ENCODE measurements at places on chromosomes 7 and 10.

DNA sequence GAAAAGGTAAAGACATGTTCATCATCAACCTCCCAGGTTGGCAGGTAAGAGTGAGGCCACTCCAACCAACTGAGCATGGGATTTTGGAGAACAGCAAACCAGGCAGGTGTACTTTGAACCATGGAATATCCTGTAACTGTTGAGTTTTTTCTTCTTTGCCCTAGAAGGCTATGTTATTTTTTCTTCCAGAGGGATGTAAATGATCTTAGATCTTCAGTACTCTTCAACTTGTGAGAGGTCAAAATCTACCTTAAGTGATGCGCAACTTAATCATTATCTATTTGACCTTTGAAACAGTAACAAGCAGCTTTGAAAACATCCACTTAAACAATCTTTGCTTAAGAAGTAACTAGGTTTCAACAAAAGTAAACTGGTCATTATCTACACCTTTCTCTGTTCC, at the start of gene CUBN:
TSS of gene CUBN (minus strand) at position 71 of the 400 bp plus-strand sequence. CDS start at position 25, 46 bp downstream.
- DNase-seq = no peak

DNA sequence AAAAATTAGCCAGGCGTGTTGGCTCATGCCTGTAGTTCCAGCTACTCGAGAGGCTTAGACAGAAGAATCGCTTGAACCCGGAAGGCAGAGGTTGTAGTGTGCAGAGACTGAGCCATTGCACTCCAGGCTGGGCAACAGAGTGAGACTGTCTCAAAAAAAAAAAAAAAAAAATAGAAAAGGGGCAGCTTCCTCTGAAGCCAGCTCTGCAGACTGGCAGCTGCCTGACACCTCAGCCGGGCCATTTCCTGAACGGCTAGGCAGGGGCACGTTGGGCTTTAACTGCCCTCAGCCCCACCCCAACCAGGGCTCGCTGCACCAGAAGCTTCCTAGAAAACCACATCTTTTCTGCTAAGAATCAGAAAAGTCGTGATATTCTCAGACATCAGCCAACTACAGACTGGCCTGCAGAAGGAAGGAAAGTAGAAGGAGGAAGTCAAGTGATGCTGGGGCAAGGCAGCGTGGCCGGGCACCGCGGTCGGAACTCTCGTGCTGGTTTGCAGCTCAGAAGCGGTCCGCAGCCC, 38.0 kb downstream of the PRKAG2 start:
- DNase-seq = peak; percentile 47

- DNase-seq = no peak
Observed at GRCh38 chr10:11712744-11713143, 29.4 kb upstream of the ECHDC3 start.

DNA sequence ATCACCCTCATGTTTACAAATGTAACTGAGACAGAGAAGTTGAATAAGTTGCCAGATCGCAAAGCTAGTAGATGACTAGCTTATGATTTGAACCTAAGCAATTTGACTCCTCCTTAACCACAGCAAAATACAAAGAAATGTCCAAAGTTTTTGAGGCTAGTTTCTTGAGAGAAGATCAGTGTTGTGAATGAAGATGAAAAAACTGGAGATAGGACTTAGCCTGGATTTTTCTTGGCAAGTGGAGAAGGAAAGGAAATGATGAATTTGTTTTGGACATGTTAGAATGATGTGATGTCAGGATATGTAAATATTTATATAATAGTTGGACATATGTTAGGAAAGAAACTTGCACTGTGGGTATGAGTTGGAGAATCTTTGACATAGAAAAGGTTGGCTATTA, 149.8 kb downstream of the LSMEM1 start:
- DNase-seq = no peak

GRCh38 chr10:111996103-111996502, 187.5 kb downstream of the GPAM start:
- no peak for DNase-seq

- no peak for DNase-seq
Observed at GRCh38 chr7:28181416-28181815, 821 bp upstream of the JAZF1 start.

GRCh38 chr10:30553018-30553625, 76.4 kb downstream of the LYZL2 start:
- DNase-seq = no peak

DNA sequence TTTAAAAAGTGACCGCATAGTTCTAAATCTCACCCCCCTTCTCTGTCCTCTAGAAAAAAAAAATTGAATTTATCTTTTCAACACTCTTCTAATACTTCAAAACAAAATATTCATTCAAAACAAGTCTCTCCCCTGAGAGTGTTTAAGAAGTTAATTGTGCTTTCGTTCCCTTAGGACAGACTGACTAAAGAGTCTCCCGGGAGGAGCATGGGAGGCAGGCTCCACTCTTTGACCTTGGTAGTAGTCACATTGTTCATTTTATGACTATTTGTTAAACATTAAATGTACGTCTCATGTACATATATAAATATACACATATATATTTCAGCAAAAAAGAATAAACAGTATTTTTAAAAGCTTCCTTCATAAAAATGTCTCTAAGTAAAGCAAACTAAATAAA, 35.3 kb upstream of the SPOCK2 start:
- no peak for DNase-seq
